ENCODE measurements at places on chromosomes 12 and 14.

DNA sequence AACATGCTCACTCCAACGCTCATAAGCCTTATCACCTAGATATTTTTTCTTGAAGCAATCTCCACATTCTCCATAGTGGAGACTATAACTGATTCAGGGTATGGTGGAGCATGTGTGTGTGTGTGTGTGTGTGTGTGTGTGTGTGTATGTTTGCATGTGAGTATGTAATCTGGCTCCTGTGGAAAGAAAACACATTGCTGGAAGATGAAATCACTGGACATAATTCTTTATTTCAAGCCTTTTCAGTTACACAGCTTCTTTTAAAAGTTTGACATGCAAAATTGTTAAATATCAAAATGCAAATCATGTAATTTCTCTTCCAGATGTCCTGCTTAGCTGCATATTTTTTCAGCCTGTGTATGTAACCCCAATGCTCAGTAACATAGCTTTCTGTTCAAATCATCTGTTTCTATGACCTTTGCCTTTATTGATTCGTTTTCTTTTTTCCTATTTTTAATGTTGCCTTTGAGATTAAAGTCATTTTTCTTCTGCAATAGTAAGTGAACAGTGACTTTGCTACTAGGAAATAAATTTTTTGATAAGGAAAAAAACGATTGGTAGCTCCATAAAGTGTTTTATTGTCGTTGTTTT is 80.5 kb upstream of the BTG1 start:
- no peak for DNase-seq

DNA sequence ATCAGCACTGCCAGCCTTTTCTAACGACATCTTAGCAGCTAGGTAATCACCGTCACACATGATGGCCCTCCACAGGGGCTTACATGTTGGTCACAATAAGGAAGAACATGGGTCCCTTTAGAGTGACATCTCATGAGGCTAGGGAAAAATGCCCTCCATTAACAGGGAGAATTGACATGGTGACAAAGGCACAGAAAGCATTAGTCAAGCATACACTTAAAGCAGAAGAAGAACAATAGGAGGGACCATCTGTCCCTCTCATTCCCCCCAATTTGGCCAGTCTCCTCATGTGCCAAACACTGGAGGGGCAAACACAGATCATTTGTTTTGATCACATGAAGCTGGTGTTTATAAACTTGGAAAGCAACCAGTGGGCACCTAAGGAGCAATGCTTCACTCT is 78.0 kb downstream of the GRIP1 start:
- no peak for DNase-seq

GRCh38 chr14:100549834-100550625 is 37.2 kb downstream of the BEGAIN start:
- no peak for DNase-seq

DNA sequence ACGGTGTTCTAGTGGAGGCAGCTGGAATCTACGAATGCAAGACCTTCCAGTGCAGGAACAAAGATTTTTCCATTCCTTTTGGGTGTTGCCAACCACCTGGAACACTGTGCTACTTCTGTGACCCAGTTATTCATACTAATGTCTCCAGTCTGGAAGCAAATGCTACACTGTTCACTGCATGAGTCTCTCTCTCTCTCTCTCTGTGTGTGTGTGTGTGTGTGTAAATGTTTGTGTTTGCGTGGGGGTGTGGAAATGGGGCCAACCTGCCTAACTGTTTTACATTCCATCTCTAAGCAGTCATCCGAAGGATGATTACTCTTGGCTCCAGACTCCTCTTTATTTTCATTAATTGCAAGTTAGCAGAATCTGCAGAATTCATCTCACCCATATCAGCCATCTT is 29.9 kb upstream of the YBX3 start:
- DNase-seq = no peak

DNA sequence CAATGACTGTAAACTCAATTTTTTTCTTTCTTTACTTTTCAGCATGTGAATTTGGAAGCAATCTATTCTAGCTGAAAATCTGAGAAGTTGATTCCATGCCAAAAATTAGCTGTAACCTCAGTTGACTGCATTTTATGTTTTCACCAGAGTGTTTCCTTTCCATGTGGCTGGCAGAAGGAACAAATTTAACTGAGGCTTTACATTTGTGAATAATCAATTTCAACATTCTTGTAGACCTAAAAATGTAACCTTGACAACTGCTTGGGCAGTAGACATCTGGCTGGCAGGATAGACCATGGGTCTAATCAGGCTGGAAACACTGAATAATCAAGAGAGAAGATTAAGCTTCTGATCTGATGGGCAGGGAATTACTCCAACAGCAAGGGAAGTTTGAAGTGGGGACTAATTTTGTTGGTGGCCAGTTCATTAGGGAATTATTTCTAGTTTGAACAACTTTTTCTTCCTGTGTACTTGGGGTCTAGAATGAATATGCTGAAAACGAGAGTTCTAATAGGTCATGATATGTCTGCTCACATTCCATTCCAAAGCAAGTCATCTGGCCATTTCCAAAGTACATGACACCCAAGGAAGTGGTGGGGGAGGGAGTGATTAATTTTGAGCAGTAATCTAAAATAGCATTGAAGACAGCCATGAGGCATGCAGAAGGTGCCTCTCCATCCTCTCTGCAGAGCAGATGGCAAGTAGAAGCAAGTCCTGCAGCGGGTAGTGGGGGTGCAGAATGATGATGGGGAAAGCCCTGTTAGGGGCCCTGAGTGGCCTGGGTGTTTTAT is 68.2 kb downstream of the ATP23 start:
- no peak for DNase-seq

- no peak for DNase-seq
Measured at GRCh38 chr14:94306047-94306978, 13.2 kb upstream of the SERPINA10 start.

DNA sequence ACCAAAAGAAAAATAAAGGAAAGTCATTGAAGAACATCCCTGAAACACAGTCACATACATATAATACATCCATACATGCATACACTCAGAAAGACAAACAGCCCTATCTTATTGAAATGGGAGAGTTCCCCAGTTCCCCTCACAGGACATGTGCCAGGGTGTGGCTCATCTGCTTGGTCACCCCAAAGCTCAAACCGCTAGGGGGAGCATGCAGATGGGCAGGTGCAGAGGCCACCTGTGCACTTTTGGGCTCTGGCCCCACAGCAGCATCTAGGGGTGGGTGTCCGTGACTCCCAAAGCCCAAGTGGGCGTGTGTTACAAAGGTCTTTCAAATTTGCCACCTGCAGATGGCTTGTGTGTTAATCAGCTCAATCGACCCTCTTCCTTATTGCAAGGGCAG is 75.2 kb downstream of the CMAS start:
- DNase-seq = no peak

DNA sequence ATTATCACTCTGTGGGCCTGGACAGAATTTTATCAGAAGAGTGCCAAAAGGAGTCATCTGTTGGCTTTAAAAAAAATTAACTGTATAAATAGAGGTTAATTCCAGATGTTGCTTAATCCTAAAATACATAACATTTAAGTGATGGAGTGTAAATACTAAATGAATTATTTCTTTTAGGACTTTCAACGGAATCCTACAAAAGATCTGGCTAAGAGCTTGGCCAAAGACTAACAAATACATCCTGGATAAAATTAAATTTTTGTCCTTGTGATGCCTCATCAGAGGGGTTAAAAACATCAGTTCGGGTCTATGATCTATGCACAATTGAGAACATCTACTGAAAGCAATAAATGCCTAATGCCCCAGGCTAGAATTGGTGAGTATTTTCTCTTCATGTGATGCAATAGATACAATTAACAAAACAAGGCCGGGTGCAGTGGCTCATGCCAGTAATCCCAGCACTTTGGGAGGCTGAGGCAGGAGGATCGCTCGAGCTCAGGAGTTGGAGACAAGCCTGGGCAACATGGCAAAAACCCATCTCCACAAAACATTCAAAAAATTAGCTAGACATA is 49.8 kb upstream of the RAP1B start:
- no peak for DNase-seq

DNA sequence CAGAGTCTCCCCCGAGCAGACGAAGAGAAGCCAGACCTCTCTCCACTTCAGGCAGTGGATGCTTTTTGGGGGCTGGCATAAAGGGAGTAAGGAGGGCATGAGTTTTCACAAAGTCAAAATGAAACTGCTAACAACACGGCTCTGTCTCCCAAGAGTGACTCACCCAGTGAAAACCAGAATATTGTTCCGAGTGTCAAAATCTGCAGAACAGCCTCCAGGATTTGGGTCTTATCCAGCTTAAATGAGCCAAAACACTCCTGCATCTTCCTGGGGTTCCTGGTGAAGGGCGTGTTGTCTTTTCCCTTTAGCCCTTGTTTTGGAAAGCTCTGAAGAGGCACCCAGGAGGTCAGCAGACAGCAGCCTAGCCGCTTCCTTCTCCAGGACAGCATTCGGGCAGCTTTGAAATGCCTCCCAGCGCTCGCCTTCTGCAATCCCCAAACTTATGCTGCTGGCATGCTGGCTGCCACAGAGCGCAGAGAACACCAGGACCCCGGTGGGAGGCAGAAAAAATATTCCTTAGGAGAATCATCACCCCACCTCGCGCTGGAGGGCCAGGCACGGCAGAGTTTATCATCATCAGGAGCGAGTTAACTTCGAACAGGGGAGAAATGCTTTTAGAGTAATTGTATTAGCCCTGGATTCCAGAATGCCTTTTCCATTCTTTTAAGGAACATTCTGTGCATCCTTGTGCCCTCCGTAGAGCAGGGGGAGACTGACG is 117.7 kb upstream of the NCOR2 start:
- peak; percentile 72 for DNase-seq

DNA sequence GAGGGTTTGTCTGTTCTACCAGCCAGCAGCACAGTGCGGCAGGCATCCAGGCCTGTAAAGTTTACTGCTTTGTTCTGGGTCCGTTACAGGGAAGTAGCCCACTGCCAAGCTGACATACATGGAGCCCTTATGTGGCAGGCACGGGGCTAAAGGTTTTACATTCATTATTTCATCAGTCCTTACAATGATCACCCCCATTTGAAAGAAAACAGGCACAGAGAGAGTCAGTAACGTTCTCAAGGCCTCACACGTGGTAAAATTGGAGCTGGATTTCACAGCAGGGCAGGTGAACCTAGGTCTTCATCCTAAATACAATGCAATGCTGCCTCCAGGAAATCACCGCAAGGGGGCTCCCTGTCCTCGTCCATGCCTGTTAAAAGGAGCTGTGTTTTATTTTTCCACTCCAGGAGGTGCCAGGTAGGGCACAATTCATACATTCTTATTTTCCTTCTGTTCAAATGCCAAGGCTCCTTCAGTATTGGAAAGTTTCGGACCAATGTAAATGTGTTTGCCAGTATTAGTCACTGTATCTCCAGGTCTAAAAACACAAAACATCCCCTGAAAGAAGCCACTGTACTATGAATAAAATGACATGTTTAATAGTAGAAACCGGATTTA is 172.2 kb upstream of the GZMB start:
- no peak for DNase-seq

GRCh38 chr14:94388384-94389103 is at the start of gene SERPINA1:
Gene SERPINA1 (minus strand): TSS chr14:94388602. CDS start chr14:94383237, 5,365 bp downstream.
- no peak for DNase-seq

DNA sequence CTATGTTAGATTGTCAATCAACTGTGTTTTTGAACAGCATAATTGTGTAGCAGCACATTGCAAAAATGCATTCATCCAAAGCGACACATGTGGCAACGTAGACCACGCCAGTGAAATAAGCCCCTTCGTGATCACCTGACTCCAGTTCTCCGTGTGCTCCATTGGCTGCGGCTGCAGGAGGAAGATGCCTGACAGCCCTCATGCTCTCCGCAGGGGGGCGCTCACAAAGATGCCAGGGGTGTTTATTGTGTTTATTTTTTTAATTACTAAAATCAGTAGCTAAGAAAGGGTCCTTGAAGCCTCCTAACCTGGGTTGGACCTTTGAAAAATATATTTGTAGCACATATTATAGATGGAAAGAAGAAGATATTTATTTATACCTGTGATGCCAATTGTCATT is 116.3 kb downstream of the SLC15A4 start:
- no peak for DNase-seq

DNA sequence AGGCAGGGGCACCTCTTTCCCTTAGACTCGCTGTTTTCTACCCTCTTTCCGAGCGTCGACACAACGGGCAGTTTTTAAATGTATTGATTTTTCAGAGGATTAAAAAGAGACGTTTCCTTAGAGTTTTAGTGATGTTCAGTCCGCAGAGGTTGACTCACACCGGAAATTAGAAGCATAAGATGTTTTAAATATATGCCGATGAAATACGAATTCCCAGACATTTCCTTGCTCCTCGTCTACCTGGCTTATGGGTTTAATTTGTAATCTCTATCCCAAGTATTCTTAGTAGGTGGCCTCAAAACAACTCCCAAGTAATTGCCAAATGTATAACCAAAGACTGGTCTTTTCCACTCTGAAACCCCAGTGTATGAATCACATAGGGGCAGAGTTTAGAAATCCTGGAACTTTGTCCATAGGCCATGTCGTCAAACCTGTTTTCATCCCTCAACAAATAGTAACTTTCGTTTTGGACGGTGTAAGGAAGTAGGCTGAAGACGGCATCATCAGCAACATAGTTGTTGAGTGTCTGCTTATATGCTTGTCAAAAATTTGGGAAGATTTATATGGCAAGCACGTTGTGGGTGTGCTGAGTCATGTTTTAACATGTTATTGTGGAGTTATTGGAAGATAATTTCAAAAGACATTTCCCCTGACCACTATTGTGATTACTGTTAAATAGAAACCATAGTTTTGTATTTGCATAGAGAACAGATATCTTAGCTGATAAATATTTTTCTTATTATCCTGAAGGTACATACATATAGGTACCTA is 824 bp downstream of the TBK1 start:
- DNase-seq = no peak

- DNase-seq = no peak
Measured at GRCh38 chr14:64574371-64575107, 24.8 kb downstream of the PPP1R36 start.

- DNase-seq = no peak
Measured at GRCh38 chr12:7319930-7320329, 16.1 kb downstream of the ACSM4 start.

GRCh38 chr12:54984658-54985376 is at the start of gene TESPA1:
Gene TESPA1 (minus strand): TSS chr12:54984762. CDS start chr12:54974562, 10,200 bp downstream.
- DNase-seq = peak; percentile 57

DNA sequence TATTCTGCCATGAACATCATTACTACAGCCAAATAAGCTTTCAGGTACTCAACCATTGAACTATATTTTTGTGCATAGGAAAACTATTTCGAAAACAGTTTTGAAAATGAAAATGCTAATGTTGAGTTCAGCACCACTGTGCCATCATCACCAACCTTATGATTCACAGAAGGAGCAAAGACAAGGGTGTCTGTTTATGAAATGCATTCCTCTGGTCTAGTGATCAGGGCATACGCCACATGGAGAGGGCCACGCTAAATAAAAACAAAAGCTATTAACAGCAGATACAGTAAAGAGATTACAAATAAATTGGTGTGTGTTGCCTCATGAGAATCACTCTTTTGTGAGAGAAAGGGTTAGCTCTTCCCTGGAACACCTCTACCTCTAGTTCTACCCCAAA is 43.2 kb upstream of the BMAL2 start:
- no peak for DNase-seq
